Cerebellum (tissue), 4 donors: ENCODE measurements at places on chromosomes 12 and 14.

DNA sequence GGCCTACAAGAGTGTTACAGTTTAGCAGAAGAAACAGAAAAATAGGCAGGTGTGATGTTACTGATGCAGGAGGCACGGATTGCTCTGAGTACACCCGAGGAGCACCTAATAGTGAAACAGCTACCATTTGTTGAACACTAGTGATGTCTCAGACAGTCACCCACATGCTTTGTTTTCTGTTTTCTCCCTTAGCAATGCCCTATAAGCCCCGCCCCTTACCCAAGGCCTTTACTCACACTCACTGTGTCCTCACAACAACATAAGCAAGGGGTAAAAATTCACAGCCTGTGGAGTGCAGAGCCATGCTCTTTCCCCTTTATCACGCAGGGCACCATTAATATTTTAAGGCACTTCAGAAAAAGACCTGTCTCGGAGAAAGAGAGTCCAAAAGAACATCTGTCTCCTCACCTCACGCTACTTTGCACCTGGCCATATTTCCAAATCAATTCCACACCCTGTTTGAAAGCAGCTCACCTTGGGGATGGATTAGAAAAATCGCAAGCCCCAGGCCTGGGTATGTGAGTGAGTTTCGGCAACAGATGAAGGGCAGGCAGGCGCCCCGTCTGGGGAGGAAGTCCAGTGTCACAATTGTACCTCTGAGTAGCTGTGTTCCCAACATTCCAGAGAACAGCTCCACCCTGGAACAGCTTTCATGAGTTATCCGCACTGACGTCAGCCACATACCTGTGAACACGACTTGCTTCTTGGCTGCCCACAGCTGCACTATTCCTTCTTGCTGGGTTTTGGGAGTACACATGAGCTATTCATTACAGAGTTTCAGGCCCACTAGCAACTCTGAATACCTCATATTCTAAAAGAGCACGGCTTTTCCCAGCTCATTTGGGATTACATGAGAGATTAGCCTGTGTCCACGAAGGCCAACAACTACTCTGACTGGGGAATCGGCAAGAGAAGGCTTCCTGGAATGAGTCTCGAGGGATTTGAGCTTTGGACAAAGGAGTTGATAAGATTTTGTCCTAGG, 26.0 kb downstream of the MAPK1IP1L start:
- DNase-seq, result no peak

DNA sequence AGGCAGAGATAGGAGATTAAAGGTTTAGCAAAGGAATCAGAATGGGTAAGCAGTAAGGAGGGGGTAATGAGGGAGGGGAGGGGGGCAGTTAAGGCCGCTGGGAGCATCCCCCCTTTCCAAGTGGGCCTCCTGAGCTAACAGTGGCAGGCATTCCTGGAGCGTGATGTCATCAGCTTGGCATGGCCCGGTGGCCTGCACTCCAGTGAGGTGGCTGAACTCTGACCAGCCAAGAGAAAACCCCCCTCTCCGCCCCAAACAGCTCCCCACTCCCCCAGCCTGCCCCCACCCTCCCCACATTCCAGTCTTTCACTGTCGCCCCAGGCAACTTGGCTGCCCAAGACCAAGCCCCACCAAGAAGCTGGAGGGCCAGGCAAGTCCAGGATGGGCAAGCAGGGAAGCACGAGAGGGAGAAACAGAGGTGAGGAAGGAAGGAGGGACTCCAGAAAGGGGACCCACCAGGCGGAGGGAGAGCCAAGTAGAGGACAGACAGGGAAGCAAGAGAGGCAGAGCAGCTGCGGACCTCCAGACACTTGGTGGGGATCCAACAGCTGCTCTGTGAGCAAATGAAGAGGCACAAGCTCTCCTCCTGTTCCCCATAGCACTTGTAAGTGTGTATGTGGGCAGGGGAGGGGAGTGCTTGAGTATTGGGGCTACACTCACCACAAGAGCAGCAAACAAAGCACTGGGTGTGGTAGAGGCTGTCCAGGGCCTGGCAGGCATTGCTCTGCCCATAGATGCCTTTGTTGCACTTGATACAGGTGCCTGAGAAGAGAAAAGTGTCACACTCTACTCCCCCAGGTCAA, 4.5 kb downstream of the AJUBA start:
- no peak for DNase-seq

- no peak for DNase-seq
These were observed 4.6 kb downstream of the ZC3H10 start for GRCh38 chr12:56122637-56123036.

DNA sequence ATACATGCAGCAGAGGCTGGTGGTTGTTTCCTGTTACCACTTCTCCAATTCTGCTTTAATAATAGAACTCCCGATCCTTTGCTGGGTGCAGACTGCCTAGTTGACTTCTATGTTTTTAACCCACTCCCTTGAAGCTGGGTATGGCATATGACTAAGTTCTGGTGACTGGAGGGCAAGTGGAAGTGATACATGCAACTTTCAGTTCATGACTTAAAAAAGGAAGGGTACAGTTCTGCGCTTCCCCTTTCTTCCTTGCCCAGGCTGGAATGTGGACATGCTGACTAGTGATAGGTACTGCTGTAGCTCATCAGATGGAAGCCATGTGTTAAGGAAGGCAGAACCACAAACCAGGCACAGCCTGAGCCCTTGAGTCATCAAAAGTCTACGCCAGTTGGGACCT, 2.4 kb upstream of the A2M start:
- DNase-seq, result no peak

GRCh38 chr14:72559669-72560255, 334.1 kb downstream of the DPF3 start:
- peak; percentile 87 for DNase-seq

- DNase-seq, result no peak
These were observed 10.7 kb downstream of the KLHL28 start for GRCh38 chr14:44951051-44951450.

GRCh38 chr14:99546234-99546879, 57.6 kb downstream of the CCDC85C start:
- no peak for DNase-seq

- DNase-seq, result no peak
These were observed 224.2 kb upstream of the EEA1 start for GRCh38 chr12:93153321-93153720.

DNA sequence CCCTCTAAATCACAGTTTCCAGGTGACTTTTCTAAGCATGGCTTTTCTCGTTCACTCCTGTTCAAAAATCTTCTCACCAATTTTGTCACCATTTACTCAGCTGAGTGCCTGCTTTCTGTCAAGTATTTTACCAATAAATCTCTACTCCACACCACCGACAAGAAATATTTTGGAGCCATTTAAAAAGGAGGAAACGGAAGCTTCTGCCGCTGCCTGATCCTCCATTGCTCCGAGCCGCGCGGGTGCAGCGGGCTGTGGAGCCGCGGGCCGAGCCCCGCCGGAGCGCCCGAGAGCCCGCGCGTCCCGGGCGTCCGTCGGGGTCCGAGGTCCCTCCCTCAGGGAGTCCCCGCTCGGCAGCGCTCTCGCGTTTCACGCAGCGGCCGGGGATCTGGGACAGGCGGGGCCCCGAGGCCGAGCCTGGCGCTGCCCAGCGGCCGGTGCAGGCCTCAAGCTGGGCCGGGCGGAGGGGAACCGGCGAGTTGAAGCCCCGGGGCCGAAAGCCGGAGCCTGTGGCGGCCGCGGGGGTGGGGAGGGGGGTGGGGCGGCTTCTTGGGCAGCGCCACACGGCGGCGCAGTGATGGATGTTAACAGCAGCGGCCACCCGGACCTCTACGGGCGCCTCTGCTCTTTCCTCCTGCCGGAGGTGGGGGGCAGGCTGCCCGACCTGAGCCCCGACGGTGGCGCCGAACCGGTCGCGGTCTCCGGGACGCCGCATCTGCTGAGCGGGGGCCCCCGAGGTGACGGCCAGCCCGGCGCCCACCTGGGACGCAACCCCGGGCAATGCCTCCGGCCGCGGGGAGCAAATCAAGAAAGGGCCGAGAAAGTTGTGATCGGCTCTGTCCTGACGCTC, 1.1 kb upstream of the HEBP1 start:
- peak; percentile 33 for DNase-seq

DNA sequence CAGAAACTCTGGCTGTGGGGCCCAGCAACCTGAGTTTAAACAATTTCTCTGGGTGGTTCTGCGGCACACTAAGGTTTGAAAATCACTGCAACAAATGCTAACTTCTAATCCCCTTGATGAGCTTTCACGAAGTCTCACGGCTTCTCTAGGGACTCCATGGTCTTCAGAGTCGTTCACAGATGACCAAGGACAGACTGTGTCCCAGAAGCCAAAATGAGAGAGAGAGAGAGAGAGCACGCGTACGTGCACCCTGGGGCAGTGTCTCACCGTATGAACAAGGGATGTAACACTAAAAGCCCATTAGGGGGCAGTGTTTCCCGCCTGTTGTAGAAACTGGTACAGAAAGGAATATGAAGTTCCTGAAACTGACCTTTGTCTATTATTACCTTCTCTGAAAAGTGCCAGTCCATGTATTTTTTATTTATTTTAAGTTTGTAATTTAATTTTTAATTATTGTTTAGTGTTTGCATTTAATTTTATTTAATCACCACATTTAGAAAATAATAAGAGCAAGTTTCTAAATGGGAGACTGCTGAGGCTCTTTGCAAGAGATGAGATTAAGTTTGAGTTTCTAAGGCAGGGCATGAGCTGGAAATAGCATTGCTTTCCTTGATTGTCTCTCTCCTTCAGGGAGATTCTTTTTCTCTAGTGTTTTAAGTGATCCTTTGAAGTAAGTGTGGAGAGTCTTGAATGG, 3.4 kb downstream of the APOLD1 start:
- DNase-seq, result peak; percentile 68

GRCh38 chr14:97578982-97579548, 781.9 kb downstream of the VRK1 start:
- no peak for DNase-seq

GRCh38 chr12:48824112-48824511, 5.8 kb downstream of the CACNB3 start:
- DNase-seq, result no peak

DNA sequence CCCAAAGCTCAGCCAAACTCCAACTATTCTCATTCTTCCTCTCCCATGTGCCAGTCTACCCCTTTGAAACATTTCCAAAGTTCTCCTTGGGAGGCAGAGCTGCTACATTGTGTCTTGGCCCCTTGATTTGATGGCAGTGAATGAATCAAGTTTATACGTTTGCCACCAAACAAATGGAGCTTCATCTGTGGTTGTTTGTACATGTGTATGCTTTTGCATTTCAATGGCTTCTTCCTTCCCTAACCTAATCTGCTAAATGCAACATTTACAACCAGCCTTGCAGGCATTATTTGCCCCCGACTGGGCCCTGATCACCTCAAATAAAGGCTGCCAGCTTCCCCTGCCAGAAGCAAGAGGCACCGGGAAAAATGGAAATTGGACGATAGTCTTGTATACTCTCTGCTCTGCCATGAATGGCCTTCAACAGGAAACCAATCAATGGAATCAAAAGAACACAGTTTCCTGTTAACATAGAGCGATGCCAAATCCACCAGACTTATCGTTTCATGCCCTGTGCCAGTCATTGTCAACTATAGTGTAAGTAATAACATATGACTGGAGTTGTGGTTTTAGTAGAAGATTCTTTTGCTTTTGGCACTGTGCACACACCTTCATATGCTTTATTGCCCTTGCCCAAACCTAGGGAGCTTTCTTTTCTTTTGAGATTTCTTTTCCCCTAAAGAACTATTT, 97.8 kb downstream of the TMEM30B start:
- no peak for DNase-seq

DNA sequence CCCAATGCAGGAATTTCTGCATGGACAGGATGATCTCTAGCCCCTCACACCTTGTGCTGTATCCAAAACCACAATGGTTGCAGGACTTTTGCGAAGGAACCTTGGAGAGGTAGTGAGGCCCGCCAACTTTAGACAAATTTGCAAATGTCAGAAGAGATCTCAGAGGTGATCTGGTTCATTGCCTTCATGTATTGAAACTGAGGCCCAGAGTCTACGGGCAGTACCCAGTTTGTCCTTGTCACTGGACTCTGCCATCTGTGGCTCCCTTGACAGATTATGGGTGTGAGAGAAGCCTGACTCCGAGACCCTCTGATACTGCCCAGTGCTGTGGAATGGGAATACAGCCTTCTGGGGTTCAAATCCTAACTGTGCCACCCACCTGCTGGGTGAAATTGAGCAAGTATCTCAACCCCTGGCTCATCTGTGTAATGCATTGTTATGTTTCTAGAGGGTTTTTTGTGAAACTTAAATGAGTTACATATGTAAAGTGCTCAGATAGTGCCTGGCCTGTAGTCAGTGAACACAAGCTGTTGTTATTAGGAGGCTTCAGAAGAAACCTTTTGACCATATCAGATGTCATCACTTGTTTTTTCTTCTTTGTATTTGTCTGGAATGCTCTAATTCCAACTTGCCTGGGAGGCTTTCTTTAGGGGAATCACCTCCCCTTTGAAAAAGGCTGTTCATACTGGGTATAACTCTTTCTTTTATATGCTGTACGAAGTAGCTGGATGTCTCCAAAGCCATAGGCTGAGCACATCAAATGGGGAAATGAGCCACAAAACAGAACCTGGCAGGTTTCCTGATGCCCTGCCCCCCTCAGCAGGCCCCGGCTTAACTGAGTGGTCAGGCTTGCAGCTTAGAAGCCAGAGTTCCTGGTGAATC, 71.4 kb upstream of the SRSF5 start:
- DNase-seq, result peak; percentile 49
